Calu3 (cell line): ENCODE measurements at places on chromosomes 2 and 18.
A peak's percentile ranks its signal among the peaks of the same experiment; 100 is the strongest.

DNA sequence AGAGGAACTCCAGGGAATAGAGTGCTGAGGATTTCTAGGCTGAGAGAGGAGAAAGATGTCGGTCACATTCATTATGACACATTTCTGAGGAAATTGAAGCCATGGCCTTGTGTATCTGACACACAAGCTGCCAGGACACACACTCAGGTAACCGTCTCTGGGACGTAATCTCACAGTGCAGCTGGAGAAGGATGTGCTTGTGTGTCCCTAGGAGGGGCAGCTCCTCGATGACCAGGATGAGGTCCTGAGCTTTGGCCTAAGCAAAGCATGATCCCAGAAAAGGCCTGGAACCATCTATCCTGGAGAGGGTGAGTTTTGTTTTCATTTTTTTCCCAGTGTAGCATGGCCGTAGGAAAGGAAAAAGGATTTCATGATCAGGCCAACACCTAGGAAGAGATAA lies 102.2 kb downstream of the CAPN13 start:
- no peak for DNase-seq

- DNase-seq: no peak
Measured at GRCh38 chr2:19362094-19362754, 3.8 kb upstream of the OSR1 start.

GRCh38 chr2:69966496-69966895 lies 5.1 kb upstream of the ASPRV1 start:
- no peak for DNase-seq

DNA sequence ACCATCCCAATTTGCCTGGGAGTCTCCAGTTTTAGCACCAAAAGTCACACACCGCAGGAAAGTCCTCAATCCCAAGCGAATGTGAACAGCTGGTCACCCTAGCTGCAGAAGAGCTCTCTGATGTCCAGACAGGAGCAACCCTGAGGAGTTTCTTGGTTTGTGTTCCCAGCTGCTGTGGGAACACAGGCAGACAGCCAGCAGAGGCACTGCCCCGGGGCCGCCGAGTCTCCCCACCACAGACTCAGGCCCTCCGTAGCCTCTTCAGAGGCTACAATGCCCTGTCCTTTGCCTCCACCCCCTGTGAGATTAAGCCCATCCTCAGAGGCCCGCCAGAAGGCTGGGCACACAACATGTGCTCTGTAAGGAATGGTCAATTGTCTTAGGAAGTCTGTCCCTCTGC lies 111.5 kb downstream of the TTC32 start:
- DNase-seq: no peak

- no peak for DNase-seq
Measured at GRCh38 chr2:121004950-121005349, 269.3 kb downstream of the GLI2 start.

- DNase-seq: no peak
Measured at GRCh38 chr2:11267931-11268330, 76.5 kb downstream of the ROCK2 start.

GRCh38 chr18:48949606-48950535 lies 894 bp downstream of the SMAD7 start:
- DNase-seq: peak; percentile 49

DNA sequence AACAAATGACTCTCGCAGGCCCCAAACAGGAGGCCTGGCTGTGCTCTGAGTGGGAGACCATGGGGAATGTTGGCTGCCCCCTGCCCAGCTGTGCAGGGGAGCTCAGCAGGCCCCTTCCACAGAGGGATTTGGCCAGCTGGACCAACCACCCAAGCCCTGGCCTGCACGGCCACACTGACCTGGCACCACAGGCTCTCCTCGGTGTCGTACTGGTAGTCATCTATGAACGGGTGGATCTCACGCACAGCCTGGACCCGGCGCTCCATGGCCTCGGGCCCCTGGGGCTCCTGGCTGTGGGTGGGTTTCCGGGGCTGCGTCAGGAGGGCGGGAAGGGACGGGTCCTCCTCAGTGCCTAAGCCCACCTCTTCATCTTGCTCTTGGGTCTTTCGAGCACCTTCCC lies 74.5 kb downstream of the POLR1A start:
- DNase-seq: no peak

- no peak for DNase-seq
Measured at GRCh38 chr2:46885376-46885775, 30.2 kb downstream of the MCFD2 start.

GRCh38 chr2:43105586-43106558 lies 120.5 kb downstream of the ZFP36L2 start:
- DNase-seq: peak; percentile 33

GRCh38 chr2:39719317-39719716 lies 53.6 kb downstream of the TMEM178A start:
- DNase-seq: no peak

DNA sequence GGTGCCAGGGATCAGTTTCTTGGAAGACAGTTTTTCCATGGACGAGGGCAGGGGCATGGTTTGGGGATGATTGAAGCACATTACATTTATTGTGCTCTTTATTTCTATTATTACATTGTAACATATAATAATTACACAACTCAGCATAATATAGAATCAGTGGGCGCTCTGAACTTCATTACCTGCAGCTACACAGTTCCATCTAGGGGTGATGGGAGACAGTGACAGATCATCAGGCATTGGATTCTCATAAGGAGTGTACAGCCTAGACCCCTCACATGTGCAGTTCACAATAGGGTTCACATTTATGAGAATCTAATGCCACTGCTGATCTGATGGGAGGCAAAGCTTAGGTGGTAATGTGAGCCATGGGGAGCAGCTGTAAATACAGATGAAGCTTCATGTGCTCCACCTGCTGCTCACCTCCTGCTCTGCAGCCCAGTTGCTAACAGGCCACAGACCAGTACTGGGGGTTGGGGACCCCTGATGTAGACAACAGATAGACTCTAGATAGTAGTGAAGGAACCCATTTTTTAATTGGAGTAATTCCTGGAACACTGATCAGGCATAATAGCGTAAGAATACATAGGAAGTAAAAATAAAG lies 41.5 kb upstream of the MC4R start:
- peak; percentile 52 for DNase-seq

DNA sequence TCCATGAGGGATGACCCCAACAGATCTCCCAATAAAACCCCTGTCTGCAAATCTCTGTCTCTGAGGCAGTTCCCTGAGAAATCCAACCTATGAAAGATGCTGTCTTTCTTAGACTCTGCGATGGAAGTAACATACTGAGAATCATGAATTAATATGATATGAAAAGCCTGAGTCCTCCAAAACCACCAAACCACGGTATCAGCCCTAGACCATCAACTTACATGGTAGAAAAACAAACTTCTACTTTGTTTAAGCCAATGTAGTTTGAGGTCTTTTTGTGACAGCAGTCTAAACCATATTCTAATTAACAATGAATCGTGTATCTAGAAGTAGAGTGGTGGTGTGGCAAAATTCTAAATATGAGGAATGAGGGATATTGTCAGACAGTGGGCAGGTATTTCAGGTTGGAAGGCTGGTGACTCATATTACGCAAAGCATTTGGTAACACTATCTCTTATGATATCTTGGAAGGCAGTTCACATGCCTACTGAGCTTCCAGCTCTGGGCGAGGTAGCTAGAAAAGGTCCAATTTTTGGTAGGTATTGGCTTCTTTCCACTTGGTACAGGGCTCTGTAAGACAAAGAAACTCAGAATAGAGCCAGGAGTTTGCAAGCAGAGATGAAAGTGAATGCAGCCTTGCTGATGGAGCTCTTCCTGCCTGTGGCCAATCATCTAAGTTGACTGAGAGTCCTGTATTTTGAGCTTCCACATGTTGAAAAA lies 215.8 kb downstream of the ZFP36L2 start:
- peak; percentile 57 for DNase-seq

DNA sequence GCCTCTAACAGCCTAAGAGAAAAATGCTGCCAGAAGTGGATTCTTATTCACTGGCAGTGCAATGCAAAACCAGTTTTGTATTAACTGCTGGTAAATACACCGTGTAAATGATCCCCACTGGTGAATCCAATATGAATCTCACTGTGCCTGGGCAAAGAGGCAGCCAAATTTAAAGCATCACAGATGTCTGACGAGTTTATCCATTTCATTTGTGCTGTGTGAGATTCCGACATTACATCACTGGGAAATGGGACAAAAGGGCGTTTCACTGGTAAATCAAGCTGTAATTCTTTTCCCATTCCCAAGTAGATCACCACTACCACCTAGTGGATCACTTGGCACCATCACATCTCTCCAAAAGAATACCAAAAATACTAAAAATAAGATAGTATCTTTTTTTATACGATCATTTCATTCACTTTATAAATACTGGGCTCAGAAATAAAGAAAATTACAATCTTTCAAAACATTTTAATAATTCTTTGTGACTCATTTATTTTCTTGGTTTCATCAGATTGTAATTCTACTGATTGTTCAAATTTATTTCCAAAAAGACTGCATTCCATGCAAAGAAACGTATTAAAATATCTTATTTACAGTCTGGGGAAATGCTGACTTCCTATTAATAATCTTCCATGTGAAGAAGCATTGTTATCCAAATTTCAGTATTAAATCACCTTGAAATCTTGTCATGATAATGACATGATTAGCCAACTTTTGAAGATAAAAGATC lies 125.6 kb downstream of the GRB14 start:
- DNase-seq: peak; percentile 28

DNA sequence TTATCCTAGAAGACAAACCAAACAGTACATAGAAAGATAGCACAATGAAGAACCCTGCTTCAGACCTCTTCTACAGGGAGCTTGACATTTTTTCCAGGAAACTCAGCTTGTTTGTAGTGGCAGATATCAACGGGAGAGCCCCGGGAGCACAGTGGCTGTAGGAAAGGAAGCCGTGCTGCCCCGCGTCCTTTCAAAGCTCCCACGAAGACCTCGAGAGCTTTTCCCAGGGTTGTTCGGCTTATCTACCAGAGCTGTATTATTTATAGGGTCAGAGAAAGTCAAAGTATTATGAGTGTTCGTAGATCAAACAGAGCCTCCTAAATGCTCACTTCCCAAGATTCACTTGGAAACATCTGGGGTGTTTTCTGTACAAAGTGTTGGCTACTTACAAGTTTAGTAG lies 167.1 kb upstream of the COPS8 start:
- DNase-seq: no peak

- no peak for DNase-seq
Measured at GRCh38 chr2:68734688-68735525, at the start of gene ARHGAP25. TSS of gene ARHGAP25 (plus strand) at chr2:68734811. CDS start at chr2:68735200, 389 bp downstream.

DNA sequence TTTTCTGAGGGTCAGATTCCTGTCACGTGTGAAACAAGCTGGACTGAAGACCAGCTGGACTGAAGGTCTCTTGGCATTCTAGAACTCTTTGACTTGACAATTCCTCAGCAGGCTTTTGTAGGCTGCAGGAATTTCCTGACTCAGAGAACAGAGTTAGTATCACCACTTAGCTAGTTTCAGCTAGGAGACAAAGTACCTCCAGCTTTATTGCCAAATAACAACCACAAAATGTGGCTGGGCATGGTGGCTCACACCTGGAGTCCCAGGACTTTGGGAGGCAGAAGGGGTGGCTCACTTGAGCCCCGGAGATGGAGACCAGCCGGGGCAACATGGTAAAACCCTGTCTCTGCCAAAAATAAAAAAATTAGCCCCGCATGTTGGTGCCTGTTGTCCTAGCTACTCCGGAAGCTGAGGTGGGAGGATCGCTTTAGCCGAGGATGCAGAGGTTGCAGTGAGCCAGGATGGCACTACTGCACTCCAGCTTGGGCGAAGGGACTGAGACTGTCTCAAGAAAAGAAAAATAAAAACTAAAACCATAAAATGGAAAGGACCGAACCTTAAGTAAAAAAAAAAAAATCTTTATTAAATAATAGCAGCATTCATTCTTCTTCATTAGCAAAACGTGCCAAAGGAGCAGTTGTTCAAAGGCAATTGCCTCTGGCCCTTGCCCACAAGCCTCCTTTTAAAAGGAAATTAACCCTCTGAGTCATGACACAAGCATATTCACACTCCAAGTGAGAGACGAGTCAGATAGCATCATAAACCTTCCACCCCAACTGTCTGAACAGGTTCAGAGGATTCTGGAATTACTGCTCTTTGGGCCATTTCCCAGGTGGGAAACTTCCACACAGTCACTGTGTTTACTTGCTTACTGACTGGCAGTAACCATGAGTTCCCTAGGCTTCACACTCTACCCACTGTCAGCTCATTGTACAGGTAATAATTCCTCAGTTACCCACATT lies 88.9 kb downstream of the MYL12B start:
- DNase-seq: no peak

GRCh38 chr2:205245652-205246051 lies 436.6 kb upstream of the NRP2 start:
- DNase-seq: no peak

DNA sequence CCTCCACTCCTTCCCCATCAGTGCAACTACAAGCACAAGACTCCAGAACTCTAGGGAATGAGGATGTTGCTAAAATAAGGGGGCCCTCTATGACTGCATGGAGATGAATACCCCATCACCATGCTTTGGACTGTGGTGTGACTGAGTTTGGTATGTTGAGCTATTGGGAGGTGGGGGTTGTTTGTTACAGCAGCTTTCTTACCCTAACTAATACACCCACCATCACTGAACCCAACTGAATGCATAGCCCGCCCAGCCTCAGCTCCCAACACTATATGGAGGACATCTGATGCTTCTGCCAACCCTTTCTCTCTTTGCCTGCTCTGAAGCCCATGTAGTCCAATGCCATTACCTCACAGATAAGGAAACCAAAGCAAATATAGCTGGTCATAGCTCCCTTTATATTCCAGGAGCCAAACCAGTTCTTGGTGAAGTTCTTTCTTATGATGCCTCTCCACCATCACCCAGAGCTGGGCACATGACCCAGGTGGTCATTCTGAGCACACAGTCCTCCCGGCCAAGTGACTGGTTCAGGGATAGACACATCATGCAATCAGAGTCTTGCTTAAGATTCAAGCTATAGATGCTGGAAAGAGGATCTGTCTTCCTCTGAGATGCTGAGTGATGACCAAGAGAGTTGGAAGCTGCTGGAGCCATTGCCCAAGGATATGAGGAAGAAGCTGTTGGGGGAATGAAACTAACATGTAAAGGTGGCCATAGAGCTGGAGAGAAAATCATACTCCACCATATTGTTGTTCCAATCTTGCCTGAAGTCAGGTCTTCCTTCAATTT lies 155.6 kb upstream of the HAAO start:
- DNase-seq: no peak

- no peak for DNase-seq
Measured at GRCh38 chr2:199982126-199982843, 26.9 kb downstream of the MAIP1 start.

- peak; percentile 39 for DNase-seq
Measured at GRCh38 chr2:45263147-45263546, 253.9 kb upstream of the SIX2 start.

DNA sequence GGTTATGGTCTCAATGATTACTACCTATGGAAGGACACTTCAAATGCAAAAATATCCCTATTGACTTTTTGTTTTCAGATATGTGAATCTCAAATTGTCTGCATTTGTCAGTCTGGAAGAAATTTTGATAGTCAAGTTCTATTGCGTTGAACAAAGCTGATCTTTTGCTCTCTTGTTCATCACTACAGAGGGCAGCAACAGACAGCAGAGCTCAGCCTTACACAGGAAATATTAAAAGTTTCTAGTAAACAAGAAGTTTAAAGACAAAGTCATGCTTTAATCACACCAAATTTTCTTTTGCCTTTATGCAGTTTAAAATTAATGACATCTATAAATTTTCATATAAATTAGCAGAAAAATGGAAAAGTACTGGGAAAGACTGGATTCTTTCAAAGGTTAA lies 617.5 kb downstream of the NR4A2 start:
- no peak for DNase-seq
